A549 treated with RU486 at 1 μM for 4 hours (cell line): ENCODE measurements at places on chromosomes 4 and X. TPM values are rescaled to one million over a fixed set of nuclear protein-coding genes. Genes with fewer than 3 reads are reported as not detected.

Gene PNCK
- 0.16 to 2.0 TPM (median 0.49 TPM) in 4 of 5 replicates, not detected in the other for total RNA-seq

Gene ZMAT1
- 0.06 TPM in 1 of 5 replicates, not detected in the others for total RNA-seq

Gene SLC2A9
- total RNA-seq, result 0.21 to 1.00 TPM (median 0.39 TPM) in 5 replicates

Gene TDO2
- 0.60 to 1.3 TPM (median 0.94 TPM) in 5 replicates for total RNA-seq

Gene CA5B
- total RNA-seq, result 2.3 to 2.9 TPM (median 2.6 TPM) in 5 replicates

Gene MAGEE2
- total RNA-seq, result not detected in 5 replicates

Gene CXCL6
- total RNA-seq, result not detected in 5 replicates
